ENCODE measurements at places on chromosomes 11 and 22.

GRCh38 chr11:12175694-12176241, 65.4 kb downstream of the MICAL2 start:
- peak; percentile 91 for DNase-seq

DNA sequence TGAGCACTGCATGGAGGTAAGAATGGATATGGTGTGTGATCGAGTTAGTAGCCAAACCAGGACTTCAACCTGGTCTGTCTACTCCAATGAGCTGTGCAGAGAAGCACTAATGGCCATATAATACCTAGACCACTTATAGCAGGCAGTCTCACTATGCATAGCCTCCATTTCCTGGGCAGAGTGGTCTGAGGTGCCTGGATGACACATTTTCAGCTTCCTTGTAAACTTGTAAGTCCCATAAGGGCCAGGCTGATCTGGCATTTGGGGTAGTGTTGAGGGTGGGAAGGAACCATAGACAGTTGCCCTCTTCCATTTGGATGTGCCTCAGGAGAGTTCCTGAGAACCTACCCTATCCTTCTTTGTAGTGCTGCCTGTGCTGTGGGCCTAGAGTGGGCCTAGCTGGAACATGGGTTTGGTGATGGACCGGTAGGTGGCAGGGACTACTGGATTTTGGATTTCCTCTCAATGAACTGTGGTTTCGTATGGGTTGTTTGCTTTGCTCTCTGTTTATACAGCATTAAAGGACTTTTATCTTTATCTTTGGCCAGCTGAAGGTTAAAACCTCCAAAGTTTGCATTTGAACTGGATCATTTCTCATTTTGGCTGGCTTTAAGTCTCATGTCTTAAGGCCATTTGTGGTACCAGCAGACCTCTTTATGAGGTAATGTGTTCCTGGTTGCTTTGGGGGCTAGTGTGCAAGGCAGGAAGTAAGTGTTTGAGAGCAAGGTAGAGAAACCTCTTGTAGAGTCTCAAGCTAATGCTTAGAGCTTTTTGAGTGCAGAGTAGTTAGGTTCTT, 86.9 kb downstream of the STIM1 start:
- DNase-seq: no peak

GRCh38 chr22:17743661-17744411, 30.4 kb downstream of the BID start:
- DNase-seq: no peak

DNA sequence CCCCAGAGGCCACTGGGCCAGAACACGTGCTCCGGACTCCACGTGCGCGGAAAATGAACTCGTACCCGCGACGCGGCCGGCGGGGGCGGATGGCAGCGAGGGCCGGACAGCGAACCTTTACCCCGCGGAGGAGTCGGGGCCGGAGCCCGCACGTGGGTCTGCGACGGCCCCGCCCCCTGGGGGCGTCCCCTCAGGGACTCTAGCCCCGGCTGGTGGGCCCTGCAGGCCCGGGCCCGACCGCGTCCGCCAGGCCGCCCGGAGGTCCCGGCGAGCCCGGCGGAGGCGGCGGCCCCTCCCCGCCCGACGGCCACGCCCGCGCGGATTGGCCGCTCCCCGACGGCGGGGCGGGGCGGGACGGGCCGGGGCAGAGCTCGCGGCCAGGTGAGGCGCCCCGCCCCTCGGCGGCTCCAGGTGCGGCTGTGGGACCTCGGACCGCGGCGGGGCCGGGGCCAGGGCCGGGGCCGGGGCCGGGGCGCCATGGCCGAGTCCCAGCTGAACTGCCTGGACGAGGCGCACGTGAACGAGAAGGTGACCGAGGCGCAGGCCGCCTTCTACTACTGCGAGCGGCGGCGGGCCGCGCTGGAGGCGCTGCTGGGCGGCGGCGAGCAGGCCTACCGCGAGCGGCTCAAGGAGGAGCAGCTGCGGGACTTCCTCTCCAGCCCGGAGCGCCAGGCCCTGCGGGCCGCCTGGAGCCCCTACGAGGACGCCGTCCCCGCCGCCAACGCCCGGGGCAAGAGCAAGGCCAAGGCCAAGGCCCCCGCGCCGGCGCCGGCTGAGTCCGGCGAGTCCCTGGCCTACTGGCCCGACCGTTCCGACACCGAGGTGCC, at the start of gene FAM83F:
FAM83F (plus strand) TSS at position 389 of the 827 bp plus-strand sequence; CDS start at position 478, 89 bp downstream.
- DNase-seq: no peak

GRCh38 chr22:34080433-34080832, 160.2 kb upstream of the LARGE1 start:
- DNase-seq: no peak

DNA sequence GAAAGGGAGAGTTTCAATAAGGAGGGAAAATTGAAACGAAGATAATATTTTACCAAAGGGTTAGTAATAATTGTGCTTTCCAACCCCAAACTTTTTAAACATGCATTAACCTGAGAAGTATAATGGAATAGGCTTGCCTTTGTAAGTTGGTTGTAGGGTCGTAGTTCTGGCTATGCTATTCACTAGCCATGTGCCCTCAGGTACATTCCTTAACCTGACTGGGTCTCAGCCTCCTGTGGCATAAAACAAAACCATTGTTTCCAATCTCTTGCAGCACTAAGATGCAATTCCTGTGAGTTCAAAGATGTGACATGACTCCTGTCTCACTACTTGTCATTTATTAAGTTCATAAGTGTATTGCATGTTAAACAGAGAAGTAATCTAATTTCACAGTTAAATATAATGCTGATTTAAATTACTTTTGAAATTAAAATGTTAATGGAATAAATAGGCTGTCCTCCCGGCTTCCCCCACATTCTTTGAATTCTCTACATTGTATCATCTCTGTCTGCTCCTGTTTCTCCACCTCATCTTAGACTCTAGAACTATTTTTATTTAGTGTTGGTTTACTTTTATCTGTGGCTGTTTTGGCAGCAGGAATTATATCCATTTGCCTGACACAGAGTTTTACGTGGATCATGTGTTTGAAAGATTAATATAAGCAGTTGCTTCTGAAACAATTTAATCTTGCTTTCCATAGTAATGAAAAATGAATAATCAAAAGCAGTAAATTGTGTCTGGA, 216.3 kb downstream of the FAT3 start:
- no peak for DNase-seq

DNA sequence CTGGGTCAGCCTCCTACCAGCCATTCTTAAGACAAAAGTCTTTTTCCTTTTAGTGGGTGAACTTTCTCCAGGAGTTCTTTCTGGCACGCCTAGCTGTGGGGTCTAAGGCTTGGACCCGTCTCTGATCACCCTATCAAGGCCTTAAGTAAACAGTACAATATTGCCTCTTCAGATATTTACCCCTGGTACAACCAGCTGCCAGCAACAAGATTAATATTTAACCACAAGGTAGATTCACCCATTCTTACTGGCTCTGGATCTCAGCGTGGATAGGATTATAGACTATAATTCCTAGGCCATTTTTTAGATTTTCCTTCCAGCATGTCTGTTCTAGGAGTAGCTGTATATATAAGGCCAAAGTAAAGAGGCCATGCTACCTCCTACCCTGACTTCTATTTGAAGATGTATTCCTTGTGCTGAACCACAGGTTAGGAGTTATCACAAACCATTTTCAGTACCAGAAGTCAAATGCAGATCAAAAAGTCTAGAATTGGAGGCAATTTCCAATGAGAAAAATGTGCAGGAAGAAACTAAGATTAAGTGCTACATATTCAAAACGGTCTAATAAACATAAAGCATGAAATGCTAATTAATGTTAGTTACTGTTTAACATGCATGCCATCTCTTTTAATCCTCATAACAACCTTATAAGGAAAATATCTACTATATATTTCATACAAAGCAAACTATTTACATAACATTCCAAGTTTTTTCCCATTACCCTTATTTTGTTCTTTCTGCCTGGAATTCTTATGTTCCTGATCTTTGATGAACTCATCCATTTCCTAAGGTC, 110.0 kb upstream of the SYN3 start:
- no peak for DNase-seq

DNA sequence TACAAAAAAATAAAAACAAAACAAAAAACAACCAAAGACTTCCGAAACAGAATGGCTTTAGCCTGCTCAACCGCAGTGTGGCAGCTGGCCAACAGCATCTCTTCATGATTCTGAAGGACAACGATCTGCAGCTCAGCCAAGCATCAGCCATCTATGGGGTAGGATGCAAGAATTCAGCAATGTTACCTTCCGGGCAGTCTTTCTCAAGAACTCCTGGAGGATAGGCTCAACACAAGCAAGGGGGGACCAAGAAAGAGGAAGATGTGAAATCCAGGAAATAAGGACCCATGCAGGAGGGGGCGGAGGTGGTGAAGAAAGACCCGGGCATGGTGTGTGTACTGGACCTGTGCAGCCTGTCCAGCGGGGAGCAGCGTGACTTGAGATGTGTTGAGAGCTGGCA, 3.5 kb upstream of the TSPO start:
- DNase-seq: no peak

All from HS-5 (cell line).